ENCODE measurements at places on chromosomes 3 and 15.
A peak's percentile ranks its signal among the peaks of the same experiment; 100 is the strongest.

DNA sequence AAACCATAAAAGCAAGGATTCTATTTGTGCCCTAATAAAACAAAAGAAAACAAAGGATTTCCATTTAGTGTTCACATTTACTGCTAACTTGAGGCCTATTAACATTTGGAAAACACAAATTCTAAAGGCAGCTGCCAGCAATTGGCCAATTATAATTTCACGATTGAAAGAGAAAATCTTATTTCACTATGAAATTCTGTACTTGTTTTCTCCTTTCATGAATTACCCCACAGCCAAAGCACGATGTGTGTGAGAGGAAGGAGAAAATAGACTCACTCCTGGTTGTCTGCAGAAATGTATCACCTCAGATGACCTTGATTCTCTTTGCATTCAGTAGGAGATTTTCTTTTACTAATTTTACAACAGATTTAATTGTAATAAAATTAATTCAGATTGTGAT is 242.8 kb upstream of the GBE1 start:
- no peak for DNase-seq

DNA sequence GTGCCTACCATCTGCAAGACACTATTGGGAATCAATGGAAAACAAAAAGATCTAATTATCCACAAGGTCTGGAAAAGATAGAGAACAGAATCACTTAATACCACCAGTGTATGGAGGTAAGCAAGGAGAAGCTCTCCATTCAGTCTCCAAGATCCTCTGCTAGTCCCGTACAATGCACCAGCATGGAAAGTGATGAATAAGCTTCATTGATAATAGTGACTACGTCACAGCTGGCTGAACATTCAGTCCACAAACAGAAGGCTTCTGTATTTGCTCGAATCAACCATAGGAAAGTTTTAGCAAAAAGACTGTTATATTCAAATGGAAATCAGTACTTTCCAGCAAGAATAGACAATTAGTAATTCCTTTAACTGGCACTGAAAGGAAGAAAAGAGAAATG is 42.9 kb downstream of the IGSF11 start:
- DNase-seq: no peak

GRCh38 chr15:81948222-81948621 is 97.6 kb downstream of the MEX3B start:
- no peak for DNase-seq

- peak; percentile 87 for DNase-seq
These were observed 80.9 kb downstream of the DGKG start for GRCh38 chr3:186281176-186281575.

DNA sequence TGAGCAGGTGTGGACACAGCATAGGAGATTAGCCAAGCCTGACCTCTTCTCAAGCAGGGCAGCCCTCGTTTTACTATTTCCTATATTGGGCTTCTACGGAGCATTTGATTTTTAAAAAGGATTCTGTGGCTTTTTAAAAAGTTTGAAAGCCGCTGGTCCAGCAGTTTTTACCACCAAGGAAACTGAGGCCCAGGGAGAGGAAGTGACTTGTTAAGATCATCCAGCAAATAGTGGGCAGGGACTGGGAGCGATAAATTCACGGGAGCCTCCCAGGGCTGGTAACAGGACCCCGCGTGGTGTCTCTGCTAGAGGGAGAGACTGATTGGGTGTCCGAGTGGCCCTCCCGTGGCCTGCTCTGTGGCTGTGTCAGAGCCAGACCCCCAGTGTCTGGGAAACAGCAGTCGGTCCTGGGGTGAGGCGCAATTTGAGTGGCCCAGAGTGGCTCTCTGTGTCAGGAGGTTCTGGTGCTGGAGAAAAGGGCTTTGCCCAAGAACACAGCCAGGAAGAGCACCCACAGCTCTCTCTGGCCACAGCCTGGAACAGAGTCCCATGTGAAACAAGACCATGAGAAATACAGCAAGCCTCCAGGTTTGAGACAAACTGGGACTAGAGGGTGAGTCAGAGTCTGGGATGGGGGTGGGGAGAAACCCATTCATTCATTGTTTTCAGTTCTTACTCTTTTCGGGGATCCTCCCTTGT is 4.2 kb downstream of the FURIN start:
- peak; percentile 83 for DNase-seq

GRCh38 chr3:10351013-10351735 is 30.3 kb upstream of the SEC13 start:
- DNase-seq: no peak

DNA sequence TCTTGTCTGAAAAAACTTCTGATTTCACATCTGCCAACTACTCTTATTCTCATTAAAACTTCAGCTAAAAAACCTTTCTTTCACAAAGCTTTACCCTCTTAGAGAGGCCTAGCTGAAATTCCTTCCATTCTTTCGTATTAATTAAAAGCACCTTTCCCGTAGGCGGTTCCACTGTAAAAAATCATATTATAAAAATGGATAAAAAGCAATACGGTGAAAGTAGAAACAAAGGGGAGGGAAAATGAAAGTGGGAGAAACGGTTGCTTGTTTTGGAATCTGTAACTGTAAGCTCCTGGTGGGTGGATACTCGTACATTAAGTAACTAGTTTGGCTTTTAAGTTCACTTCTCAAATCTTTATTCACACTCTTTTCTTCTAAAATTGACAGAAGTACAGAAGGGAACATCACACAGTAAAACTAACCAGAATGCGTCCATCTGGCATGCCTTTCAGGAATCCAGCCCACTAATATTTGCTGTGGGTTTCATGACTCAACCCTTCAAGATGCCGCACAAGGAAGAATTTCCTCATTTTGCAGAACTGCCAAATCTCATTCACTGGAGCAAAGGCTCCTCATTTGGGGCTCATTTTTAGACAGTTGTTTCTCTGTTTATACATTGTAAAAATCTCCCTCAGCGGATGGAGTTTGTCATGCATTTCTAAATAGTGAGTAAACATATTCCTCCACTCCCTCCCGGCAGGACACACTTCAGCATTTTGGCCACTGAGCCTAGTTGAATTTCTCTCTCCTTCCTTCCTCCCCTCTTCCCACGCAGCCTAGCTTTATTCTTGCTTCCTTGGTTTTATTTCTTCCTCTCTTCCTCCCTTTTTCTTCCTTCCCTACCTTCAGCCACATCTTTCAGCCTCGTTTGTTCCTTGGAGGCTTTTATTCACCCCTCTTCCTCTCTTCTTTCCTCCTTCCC is 419.5 kb upstream of the NAALADL2 start:
- DNase-seq: peak; percentile 97

All from choroid plexus epithelial cell (primary cell).